GM12878 (cell line): ENCODE measurements at places on chromosomes 6 and 20.

DNA sequence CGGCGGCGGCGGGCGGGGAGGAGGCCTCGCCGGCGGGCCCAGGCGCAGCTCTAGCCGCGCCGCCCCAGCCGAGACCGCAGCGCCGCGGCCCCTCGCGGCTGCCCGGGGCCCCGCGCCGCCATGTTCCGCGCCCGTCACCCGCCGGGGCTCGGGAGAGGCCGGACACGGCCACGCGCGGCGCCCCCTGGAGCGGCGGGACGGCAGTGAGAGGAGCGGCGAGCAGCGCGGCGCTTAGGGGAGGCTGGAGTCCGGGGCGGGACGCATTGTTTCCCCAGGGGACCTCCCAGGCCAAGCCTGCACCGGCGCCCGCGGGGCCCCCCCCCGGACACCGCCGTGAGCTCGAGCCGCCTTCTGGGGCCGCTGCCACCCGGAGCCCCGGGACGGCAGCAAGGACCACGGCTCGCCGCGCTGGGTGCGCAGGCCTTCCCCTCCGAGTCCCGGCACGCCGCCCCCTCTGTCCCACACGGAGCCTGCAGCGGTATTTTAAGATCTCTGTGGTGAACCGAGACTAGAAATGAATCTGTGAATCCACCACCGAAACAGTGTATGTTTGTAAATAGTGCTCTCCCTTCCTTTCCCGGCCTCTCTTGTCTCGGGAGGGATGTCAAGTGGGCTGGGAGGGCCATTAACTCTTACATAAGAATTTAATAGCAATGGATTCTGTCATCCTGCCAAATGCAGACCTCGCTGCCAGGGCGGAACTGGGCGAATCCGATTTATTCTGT lies 424 bp upstream of the KIF13A start:
- no peaks in the 10 kb centered on the region for H3K36me3 ChIP-seq
- H3K27me3 ChIP-seq, result peaks cover 6% of the 10 kb centered on the region
- no peak for DNase-seq

GRCh38 chr6:144561455-144562043 lies 276.4 kb downstream of the UTRN start:
- no peak overlapping the region for H3K27ac ChIP-seq
- no peak for DNase-seq
- H3K4me1 ChIP-seq, result no peaks in the 10 kb centered on the region
- no peak overlapping the region for H3K4me3 ChIP-seq
- H3K36me3 ChIP-seq, result peaks cover 3% of the 10 kb centered on the region; the same call in 1 of the 2 replicates

DNA sequence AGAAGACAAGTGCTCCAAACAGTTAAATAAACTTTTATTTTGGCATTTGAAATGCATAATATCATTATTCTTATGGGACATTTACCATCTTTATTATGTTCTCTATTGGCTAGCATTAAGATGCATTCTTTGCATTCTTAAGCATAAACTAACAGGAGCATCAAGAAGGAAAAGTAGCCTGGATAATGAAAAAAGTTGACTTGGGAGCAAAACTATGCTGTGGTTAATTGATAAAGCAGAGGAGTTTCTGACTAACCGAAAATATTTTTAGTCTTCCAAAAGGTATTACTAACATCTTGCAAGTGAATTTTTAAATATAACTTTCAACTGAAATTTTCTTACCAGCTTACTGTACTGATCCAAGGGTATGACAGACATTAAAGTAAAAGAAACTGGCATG lies 140.3 kb downstream of the FLRT3 start:
- H3K27ac ChIP-seq, result no peak overlapping the region
- H3K4me3 ChIP-seq, result no peak overlapping the region
- no peaks in the 10 kb centered on the region for H3K27me3 ChIP-seq
- no peak for DNase-seq
- H3K36me3 ChIP-seq, result no peaks in the 10 kb centered on the region

DNA sequence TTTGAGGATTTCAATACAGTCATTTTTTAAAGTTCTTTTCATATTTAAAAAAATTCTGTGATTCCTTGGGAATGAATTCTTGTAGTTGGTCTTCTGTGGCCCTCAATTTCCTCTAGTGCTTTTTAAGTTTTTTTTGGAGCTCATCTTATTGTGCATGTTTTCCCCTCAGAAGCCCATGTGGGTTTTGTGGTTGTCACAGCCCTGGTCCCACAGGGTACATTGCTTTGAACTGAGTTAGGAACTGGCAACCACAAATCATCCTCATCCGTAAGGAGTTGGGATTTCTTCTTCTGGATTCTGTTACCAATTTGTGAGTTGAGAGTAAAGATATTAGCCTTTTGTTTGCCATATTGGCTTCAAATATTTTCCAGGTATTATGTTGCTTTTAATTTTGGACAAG lies 89.9 kb downstream of the AKAP7 start:
- H3K4me3 ChIP-seq, result no peak overlapping the region
- no peak for DNase-seq
- no peaks in the 10 kb centered on the region for H3K27me3 ChIP-seq
- no peaks in the 10 kb centered on the region for H3K4me1 ChIP-seq

DNA sequence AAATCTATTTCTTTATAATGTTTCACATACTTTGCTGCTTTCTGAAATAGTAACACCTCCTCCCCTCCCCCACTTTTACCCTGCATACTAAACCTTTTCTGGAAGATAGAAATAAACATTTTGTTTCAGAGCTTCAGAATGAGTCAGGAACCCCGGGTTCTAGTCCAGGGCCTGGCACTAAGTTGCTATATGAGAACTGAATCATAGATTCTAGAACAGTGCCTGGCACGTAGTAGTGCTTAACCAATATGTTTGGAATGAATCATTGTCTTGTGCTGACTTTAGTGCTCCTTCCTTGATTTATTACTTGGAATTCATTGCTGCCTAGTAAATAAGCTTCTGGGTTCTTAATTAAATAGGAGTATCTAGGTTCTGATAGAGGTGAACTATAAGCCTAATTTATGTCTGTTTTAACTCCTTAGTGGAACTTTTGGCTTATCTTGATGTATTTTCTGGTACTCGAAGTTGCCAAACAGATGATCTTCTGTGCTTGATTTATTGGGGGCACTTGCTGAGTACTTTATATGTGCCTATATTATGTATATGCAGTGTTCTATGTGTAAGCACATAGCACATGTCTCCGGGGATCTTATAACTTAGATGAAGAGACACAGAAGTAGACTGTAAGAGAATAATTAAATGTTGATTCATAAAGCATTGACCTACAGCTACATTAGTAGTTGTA lies 18.6 kb downstream of the TAB2 start:
- no peaks in the 10 kb centered on the region for H3K36me3 ChIP-seq
- peak overlapping the region; percentile 73 for H3K27ac ChIP-seq
- peaks cover 36% of the 10 kb centered on the region for H3K4me1 ChIP-seq
- no peaks in the 10 kb centered on the region for H3K27me3 ChIP-seq
